ENCODE measurements at places on chromosomes 3 and 15. TPM values are rescaled to one million over a fixed set of nuclear protein-coding genes. Genes with fewer than 3 reads are reported as not detected.
A peak's percentile ranks its signal among the peaks of the same experiment; 100 is the strongest.

DNA sequence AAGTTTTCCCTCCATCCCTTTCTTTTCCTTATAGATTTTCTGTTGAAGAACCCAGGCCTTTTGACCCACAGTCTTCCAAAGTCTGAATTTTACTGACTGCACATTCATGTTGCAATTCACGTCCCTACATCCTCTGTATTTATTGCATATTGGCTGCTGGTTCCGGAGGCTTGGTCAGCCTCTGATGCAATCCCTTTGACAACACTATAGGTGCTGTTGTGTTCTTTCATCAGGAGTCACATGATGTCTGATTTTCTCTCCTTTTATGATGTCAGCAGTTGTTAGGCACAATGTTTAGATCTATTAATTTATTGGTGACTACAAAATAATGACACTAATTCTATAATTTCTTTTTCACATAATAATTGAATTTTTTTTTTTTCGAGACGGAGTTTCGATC lies 8.7 kb downstream of the CYP1A1 start:
- no peaks in the 10 kb centered on the region for H3K27me3 ChIP-seq
- H3K4me1 ChIP-seq: no peaks in the 10 kb centered on the region
- H3K4me3 ChIP-seq: no peak overlapping the region
- no peak overlapping the region for H3K27ac ChIP-seq
- DNase-seq: no peak

DNA sequence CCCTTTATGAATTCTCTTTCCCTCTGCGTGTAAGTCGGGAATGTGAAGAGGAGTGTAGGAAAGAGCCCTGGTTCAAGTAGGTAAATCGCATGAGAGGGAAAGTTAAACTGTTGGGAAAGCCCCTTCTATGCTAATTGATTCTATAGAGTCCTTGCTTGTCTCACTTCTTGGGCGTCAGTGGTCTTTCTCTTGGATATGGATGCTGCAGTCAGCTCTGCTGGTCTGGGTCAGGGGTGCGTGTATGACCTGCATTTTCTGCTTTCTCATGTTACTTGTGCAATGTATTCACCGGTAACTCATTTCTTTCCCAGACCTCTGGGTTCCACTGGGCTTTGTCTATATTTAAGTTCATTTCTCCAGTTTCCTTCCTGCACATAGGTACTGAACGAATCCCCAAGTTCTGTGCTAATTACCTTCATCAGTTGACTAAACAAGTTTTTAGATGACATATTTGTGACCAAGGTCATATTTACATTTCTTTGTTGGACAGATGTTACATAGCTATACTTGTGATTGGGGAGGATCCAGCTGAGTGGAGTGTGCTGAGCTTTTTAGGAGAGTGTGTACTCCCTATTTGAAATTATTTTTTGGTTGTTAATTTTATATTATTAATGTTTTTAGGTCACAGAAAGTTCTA lies 1.4 kb downstream of the SETD5 start:
- H3K36me3 ChIP-seq: no peaks in the 10 kb centered on the region
- peaks cover 24% of the 10 kb centered on the region for H3K4me1 ChIP-seq
- no peaks in the 10 kb centered on the region for H3K27me3 ChIP-seq
- H3K27ac ChIP-seq: peak overlapping the region; percentile 99
- peak; percentile 34 for DNase-seq
- H3K4me3 ChIP-seq: peak overlapping the region; percentile 90

DNA sequence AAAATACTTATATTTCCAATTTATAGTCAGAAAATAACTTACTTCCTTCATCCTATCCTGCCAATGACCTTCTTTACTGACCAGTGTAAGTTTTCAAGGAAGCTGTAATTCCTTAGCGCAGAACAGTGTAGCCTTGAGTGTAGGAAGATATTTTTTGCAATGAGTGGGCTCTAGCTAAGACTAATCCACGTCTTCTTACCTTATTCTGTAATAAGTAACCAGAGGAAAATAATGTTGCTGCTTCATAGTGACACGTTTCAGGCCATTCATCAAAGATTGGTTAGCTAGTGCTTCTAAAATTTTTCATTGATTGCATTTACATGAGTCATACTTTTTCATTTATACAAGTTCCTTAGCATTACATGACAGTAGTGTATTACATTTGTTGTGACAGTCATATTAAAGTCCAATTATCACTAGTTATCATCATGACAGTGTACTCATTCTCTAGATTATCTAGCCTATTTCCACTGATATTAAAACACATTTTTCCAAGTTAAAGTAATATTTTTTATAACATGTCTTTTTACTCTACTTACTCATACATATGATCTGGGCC lies 403.8 kb upstream of the EPHA3 start:
- no peaks in the 10 kb centered on the region for H3K4me1 ChIP-seq
- no peaks in the 10 kb centered on the region for H3K27me3 ChIP-seq
- no peak overlapping the region for H3K27ac ChIP-seq
- no peaks in the 10 kb centered on the region for H3K36me3 ChIP-seq

GRCh38 chr3:109803274-109803673 lies 465.9 kb upstream of the DPPA4 start:
- no peak overlapping the region for H3K4me3 ChIP-seq
- no peaks in the 10 kb centered on the region for H3K27me3 ChIP-seq
- no peaks in the 10 kb centered on the region for H3K4me1 ChIP-seq

DNA sequence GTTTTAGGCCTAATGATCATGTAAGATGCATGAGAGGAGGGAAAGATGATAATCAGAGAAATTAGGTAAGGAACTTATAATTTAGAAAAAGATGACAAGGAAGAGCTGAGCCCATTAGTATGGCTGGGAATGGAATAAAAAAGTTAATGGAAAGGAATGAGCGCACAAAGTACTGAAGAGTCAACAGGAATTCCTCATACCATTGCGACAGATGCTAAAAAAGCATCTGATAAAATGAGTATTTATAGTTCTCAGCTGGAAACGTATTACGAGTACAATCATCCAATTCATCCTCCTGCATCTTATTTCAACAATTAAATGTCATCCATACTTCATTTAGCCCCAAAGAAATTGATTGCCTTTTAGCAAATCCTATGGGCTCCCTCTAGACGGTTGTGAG lies 58.9 kb downstream of the TMCC1 start:
- H3K27me3 ChIP-seq: no peaks in the 10 kb centered on the region
- H3K27ac ChIP-seq: no peak overlapping the region
- H3K36me3 ChIP-seq: no peaks in the 10 kb centered on the region
- no peak overlapping the region for H3K4me3 ChIP-seq

GRCh38 chr3:270688-271087 lies 74.1 kb downstream of the CHL1 start:
- DNase-seq: no peak
- H3K4me3 ChIP-seq: no peak overlapping the region
- no peaks in the 10 kb centered on the region for H3K4me1 ChIP-seq
- H3K36me3 ChIP-seq: no peaks in the 10 kb centered on the region
- H3K27me3 ChIP-seq: no peaks in the 10 kb centered on the region
- no peak overlapping the region for H3K27ac ChIP-seq

GRCh38 chr15:39625451-39625850 lies 44.6 kb downstream of the THBS1 start:
- peaks cover 7% of the 10 kb centered on the region for H3K4me1 ChIP-seq
- H3K36me3 ChIP-seq: no peaks in the 10 kb centered on the region
- no peaks in the 10 kb centered on the region for H3K27me3 ChIP-seq
- no peak overlapping the region for H3K4me3 ChIP-seq
- no peak overlapping the region for H3K27ac ChIP-seq

DNA sequence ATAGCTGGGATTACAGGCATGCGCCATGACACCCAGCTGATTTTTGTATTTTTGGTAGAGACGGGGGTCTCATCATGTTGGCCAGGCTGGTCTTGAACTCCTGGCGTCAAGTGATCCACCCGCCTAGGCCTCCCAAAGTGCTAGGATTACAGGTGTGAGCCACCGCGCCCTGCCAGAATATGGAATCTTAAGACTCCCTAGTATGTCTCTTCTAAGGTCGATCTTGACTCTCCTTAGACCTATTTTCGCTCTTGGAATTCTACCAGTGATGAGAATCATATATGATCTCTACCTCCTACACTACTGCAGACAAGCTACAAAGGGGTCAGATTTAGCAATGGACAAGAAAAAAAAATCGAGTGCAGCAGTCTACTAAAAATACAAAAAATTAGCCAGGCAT lies 19.3 kb upstream of the EOGT start:
- no peak for DNase-seq
- no peak overlapping the region for H3K27ac ChIP-seq
- no peaks in the 10 kb centered on the region for H3K27me3 ChIP-seq

DNA sequence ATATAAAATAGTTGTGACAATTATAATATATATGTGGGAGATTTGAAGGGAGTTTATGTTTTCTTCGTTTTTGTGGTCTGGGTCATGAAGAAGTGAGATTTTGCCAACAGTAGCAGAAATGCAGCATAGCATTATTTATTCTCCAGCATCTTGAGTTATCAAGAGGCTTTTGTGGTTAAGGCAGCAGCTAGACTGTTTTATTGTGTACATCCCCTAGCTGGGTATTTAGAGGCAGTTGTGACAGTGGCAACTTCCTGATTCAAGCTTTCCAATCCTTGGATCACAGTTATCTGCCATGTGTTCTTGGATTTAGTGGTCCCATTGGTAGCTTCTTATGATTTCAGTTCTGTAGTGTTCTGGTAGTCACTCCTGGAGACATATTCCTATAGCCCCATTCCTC lies 29.0 kb downstream of the ARIH1 start:
- no peak overlapping the region for H3K4me3 ChIP-seq
- no peaks in the 10 kb centered on the region for H3K36me3 ChIP-seq
- H3K27ac ChIP-seq: no peak overlapping the region
- H3K27me3 ChIP-seq: no peaks in the 10 kb centered on the region
- DNase-seq: no peak
- H3K4me1 ChIP-seq: no peaks in the 10 kb centered on the region

DNA sequence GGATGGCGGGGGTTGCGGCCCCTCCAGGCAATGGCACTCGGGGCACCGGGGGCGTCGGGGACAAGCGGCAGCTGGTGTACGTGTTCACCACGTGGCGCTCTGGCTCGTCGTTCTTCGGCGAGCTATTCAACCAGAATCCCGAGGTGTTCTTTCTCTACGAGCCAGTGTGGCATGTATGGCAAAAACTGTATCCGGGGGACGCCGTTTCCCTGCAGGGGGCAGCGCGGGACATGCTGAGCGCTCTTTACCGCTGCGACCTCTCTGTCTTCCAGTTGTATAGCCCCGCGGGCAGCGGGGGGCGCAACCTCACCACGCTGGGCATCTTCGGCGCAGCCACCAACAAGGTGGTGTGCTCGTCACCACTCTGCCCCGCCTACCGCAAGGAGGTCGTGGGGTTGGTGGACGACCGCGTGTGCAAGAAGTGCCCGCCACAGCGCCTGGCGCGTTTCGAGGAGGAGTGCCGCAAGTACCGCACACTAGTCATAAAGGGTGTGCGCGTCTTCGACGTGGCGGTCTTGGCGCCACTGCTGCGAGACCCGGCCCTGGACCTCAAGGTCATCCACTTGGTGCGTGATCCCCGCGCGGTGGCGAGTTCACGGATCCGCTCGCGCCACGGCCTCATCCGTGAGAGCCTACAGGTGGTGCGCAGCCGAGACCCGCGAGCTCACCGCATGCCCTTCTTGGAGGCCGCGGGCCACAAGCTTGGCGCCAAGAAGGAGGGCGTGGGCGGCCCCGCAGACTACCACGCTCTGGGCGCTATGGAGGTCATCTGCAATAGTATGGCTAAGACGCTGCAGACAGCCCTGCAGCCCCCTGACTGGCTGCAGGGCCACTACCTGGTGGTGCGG lies 1.9 kb downstream of the CHST2 start:
- peak overlapping the region; percentile 56 for H3K4me3 ChIP-seq
- no peaks in the 10 kb centered on the region for H3K27me3 ChIP-seq
- H3K4me1 ChIP-seq: no peaks in the 10 kb centered on the region

- no peaks in the 10 kb centered on the region for H3K27me3 ChIP-seq
- no peaks in the 10 kb centered on the region for H3K36me3 ChIP-seq
- DNase-seq: no peak
- no peak overlapping the region for H3K27ac ChIP-seq
- H3K4me3 ChIP-seq: no peak overlapping the region
These were observed 53.7 kb downstream of the NKIRAS1 start for GRCh38 chr3:23863060-23863459.

DNA sequence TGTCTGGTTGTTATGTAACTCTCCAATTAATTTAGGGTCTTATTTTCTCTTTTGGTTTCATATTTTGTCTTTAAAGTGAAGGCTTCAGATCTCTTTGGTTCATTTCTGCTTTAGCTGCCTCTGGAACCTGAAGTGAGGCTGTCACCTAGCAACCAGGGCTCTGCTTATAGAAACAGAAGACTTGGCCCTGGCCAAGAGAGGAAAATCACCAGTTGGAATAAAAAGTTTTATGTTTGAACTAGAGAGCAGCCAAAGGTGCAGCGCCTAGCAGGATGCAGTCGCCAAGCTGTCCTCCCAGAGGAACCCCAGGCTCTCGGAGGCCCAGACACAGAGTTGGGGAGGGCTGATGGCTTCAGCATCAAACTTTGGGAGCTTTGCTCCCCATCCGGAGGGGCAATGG lies 41.1 kb downstream of the LYZL4 start:
- no peak overlapping the region for H3K4me3 ChIP-seq
- no peak overlapping the region for H3K27ac ChIP-seq
- H3K4me1 ChIP-seq: no peaks in the 10 kb centered on the region
- peak; percentile 7 for DNase-seq

GRCh38 chr3:175940881-175941280 lies 1081.7 kb downstream of the NAALADL2 start:
- H3K27me3 ChIP-seq: no peaks in the 10 kb centered on the region
- H3K36me3 ChIP-seq: no peaks in the 10 kb centered on the region
- H3K27ac ChIP-seq: no peak overlapping the region
- no peak overlapping the region for H3K4me3 ChIP-seq
- no peak for DNase-seq
- H3K4me1 ChIP-seq: no peaks in the 10 kb centered on the region

The PCSK6 gene
- 4.4 TPM for total RNA-seq

The CSTA gene
- total RNA-seq: 25.7 TPM

The C2CD4B gene
- total RNA-seq: 1.2 TPM
